Mesothelial cell of epicardium (in vitro differentiated cells): ENCODE measurements at places on chromosomes 7 and 10. TPM values are rescaled to one million over a fixed set of nuclear protein-coding genes. Genes with fewer than 3 reads are reported as not detected.
A peak's percentile ranks its signal among the peaks of the same experiment; 100 is the strongest.

Gene INA
- total RNA-seq, result 1.1 to 1.2 TPM (median 1.2 TPM) in 3 replicates

Gene ASAH2
- 7.1 to 8.3 TPM (median 8.1 TPM) in 3 replicates for total RNA-seq

Gene CPN1
- total RNA-seq, result not detected in 3 replicates

Gene CALCR
- not detected in 3 replicates for total RNA-seq

GRCh38 chr10:3046981-3047547 lies 20.3 kb upstream of the PFKP start:
- DNase-seq, result no peak

GRCh38 chr7:27113991-27114769 lies 11.7 kb upstream of the HOXA2 start:
- peak; percentile 79 for DNase-seq

DNA sequence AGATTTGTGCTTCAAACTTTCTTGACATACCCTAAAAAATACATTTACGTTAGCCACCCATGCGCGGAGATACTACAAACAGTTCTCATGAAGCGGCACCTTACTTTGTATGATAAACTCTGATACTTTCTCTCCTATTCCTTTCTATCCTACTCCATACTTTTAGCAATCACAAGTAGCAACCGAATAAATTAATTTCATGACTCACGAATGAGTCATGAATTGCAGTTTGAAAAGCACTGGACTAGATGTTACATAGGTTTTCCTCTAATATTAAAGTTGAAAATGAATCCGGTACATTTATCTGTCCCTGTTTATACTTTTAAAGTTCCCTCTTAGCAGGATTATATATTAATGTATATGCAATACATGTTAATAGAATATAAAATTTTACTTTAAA lies 67.6 kb downstream of the CUBN start:
- no peak for DNase-seq

DNA sequence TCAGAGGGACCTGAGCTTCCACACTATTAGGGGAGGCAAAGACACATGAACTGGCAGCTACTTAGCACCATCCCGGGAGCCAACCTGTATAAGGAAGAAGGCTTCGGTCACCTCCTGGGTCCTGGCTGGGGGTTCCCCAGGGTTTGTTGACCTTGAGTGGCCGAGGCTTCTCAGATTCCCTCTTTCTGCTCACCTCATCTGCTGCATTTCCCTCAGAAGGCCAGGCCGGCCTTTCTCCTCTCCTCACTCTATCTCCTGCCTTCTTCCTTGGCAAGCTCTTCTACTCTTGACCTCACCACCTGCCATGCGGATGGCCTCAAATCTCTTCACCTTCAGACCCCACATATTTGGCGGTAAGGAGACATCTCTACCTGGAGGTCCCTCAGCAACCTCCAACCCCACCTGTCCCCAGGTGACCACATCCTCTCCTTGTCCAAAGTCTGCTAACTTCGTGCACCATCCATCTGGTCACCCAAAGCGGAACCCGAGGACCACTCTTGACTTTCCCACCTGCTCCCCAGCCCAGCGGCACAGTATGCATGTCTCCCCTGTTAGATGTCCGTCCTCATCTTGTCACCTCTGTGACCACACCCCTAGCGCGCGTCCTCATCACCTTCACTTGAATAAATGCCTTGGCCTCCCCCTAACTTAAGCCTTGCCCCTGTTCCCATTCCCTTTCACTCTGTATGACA lies 133.8 kb upstream of the UNC5B start:
- peak; percentile 29 for DNase-seq

GRCh38 chr7:155867280-155867679 lies 55.0 kb upstream of the SHH start:
- DNase-seq, result no peak

DNA sequence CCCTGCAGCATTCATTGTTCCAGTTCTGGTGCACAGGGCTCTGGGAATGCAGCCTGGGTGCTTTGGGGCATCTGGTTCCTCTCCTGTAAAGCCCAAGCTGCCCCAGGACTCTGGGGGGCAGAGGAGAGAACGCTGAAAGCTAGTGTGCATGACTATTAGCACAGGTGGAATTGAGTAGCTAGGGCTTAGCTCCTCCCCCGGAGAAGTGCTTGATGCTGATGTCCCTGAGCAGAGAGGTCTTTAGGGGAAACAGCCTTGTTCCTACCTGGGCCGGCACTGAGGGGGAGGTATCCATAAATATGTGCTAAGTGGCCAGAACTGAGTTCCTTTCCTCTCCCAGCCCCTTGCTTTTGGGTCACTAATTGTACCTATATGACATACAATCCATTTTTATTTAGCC lies 3.9 kb downstream of the ADCY1 start:
- DNase-seq, result no peak

DNA sequence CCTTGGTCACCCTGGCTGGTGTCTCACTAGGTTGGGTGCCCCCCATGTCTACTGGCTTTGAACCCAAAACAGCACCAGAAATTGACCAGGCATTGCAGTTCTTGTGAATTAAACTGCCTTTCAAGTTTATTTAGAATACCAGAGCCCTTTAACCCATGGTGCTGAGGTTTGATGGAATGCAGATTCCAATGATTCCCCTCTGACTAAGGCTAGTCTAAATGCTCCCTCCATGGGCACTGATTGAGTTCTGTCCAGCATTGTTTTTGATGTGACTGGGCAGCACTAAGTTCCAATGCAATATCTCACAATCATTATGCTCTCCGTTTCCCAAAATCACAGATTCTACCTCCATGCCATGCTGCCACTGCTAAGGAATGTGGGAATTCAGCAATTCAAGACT lies 1047.4 kb upstream of the LRRN3 start:
- DNase-seq, result no peak

DNA sequence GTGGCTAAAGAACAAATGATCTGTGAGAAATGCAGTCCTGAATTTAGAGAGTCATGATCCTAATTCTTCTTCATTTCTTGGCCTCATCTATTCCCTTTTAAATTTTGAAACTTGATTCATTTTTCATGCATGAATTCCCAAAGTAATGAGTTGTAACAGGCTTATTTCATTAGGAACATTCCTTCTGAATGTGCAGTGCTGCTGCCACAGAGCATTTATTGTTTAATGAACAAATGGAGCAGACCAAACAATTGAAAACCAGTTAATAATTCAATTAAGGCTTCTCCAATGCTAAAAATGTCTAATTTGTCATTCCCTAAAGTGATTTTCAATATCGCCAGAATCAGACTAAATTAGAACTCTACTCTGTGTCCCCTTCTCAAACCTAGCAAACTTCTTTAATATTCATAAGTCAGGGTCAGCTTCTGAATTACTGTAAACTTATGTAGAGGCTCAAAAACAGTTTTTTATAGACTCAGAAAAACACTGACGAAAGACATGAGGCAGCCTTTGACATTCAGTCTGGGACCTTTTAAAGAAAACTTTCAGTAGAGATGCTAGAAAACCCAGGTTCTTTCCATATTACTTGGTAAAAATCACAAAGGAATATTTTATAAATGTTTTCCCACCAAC lies 14.5 kb downstream of the LSMEM1 start:
- DNase-seq, result no peak

DNA sequence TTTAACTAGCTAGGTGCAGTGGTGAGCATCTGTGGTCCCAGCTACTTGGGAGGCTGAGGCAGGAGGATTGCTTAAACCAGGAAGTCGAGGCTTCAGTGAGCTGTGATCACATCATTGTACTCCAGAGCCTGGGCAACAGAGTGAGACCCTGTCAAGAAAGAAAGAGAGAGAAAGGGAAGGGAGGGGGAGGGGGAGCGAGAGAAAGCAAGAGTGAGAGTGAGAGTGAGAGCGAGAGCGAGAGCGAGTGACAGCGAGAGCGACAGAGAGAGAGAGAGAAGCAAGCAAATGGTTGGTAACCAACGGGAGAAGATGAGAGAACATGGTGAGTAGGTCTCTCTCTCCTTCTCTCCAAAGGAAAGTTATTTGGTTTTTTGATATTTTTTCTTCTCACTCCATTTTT lies 69.8 kb upstream of the DGKI start:
- DNase-seq, result no peak

- peak; percentile 71 for DNase-seq
Observed at GRCh38 chr10:22086730-22087401, 83.3 kb upstream of the DNAJC1 start.
